ENCODE measurements at places on chromosomes 2 and 18.
A peak's percentile ranks its signal among the peaks of the same experiment; 100 is the strongest.

DNA sequence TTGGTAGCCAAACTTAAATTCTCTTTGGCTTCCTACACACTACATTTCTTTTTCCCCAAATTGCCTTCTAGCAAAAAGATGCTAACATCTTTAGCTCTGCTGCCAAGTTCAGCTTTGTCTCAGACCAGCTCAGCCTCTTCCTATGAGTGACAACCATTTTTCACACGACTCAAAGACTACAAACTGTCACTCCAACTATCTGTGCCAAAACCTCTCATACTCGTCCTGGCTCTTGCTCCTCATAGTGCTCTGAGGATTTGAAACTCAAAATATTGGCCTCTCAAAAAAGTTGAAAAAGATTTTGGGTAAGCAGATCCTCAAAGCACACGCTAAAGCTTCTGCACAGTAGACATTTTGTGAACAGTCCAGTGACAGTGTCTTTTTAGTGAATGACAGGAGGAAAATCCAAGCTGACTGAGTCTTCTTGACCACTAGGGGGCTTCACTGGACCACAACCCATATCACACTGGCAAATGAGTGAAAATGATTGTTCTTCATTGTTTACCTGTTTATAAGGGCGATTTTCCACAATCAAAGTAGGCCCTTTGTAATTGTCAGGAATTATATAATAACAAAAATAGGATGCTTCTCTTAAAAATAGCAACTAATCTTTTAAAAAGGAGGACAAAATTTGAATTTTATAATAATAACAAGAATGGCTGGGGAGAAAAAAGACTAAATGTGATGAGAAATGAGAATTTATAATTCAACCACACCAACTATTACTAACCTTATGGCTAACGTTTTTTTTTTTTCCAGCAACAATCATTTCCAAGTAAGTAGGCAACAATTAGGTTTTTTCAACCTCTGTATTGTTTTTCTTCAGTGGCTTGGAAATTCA lies 85.5 kb upstream of the PGAP1 start:
- DNase-seq, result peak; percentile 53

- no peak for DNase-seq
Measured at GRCh38 chr2:236915186-236915585, 170.5 kb upstream of the COPS8 start.

- no peak for DNase-seq
Measured at GRCh38 chr2:33391529-33392255, 84.8 kb upstream of the RASGRP3 start.

- DNase-seq, result peak; percentile 32
Measured at GRCh38 chr2:232292395-232293154, 86.0 kb upstream of the ALPP start.

DNA sequence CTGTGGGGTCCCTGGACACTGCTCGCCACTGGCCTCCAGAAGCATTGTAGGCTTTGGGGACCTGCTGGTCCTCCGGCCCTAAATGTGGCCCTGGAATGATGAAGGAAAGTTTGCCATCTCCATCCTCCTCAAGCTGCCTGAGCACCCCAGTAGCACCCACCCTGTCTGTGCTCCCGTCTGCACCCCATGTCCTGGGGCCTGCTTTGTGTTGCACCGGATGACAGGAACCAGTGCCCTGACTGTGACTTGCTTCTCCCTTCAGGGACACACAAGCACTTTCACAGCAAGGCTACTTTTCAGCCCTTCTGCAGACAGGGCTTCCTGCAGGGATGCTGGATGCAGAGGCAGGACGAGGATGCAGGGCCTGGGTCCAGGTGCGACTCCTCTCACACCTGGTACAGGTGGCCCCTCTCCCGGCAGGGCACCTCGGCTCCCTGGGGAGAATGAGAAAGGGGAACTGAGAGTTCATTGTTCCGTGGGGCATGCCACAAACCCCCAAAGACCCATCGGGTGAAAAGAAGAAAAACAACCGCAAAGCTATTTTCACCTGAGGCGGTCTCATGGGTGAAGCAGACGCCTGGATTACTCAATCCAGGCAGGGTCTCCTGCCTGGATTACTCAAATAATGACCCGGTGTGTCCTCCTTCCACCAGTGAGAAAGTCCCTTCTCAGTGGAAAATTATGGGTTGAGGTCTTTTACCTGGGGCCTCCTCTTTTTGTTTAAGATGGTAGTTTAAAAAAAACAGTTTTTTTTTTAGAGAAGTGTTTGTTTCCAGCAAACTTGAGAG lies 74.9 kb downstream of the LONRF2 start:
- DNase-seq, result no peak

DNA sequence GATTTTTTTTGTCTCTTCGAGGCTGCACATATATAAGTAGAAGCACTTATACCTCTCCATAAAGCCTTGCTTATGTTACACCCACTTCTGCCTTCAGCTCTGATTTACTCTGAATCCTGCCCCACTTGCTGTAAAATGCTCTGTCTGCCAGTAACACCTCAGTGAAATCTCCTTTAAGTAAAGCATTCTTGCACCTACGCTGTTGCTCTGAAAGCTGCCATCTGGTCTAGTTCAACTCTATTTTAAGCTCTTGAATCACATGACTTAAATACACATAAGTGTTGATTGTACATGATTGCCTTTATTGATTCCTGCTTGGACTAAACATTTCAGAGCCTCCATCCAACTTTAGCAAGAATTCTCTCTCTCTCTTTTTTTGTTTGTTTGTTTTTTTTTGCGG lies 609.0 kb upstream of the CELF4 start:
- DNase-seq, result no peak

- DNase-seq, result no peak
Measured at GRCh38 chr18:38322206-38322605, 756.6 kb upstream of the CELF4 start.

DNA sequence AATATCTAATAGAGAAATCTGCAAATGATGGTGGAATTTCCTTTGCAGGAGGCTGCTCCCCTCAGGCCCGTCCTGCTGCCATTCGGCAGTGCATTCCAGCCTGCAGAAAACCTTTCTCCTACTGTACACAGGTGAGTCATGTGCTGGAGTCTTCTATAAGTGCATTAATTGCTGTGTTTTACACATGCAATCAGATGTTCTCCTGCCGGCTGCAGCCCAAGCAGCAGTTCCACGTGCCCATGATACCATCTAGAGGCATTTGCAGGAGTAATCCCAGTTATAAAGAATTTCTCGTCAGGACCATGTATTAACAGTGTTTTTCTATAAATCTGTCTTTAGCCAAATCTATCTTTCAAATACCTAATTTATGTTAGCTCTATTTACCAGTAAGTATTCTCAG lies 304.7 kb upstream of the HNMT start:
- DNase-seq, result peak; percentile 67

Measured in SW480 (cell line).